ENCODE measurements at places on chromosomes 1 and 21.

GRCh38 chr1:154861607-154862094 is 8.4 kb downstream of the KCNN3 start:
- peak; percentile 79 for DNase-seq

GRCh38 chr1:204213668-204214662 is at the start of gene GOLT1A:
Gene GOLT1A (minus strand): TSS chr1:204213988. CDS start chr1:204213906, 82 bp downstream.
- DNase-seq, result peak; percentile 87

DNA sequence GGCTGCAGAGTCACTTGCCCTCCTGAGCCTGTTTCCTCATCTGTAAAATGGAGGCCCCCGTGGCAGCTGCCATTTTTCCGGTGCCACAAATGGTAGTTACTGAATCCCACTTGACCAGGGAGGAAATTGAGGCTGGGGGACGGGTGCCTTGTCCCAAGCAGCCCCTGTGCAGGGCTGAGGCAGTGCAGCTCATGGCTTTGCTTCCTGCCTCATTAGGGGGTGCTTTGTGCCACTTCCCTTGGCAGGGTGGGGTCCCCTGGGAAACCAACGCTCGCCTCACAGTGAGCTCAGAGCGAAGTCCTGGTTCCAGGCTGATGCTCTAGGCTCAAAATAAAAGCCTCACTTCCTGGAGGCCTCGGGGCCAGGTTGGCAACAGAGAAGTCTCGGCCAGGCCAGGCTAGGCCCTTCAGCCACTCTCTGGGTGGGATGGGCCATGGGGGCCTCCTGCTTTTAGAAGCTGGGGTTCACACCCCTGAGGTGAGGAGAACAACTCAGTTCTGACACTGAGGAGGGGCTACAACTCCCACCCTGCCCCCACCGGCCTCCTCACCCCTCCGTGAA is 6.8 kb downstream of the LAPTM5 start:
- no peak for DNase-seq

GRCh38 chr21:44926331-44927101 is 5.8 kb upstream of the ITGB2 start:
- peak; percentile 15 for DNase-seq

- no peak for DNase-seq
These were observed 8.5 kb upstream of the EXO1 start for GRCh38 chr1:241839369-241839979.

GRCh38 chr1:85822696-85823095 is 114.5 kb upstream of the ZNHIT6 start:
- no peak for DNase-seq

GRCh38 chr1:91693557-91693956 is 192.4 kb downstream of the TGFBR3 start:
- DNase-seq, result no peak

- DNase-seq, result no peak
These were observed 2.7 kb downstream of the ITGA10 start for GRCh38 chr1:145906954-145907753.

DNA sequence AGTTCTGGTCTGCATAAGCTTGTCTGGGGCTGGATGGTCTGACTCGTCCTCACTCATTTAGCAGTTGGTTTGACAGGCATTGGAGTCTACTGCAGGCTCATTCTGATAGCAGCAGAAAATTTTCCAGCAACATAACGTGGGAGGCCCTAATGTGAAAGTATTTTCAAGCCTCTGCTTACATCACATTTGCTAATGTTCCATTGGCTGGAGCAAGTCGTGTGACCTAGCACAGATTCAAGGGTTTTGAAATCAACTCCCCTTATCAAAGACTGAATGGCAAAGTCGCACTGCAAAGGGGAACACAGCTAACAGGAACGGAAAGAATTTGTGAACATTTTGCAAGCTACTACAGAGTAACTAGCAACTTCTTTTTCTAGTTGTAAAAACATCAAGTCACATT is 2.3 kb upstream of the USH2A start:
- no peak for DNase-seq

DNA sequence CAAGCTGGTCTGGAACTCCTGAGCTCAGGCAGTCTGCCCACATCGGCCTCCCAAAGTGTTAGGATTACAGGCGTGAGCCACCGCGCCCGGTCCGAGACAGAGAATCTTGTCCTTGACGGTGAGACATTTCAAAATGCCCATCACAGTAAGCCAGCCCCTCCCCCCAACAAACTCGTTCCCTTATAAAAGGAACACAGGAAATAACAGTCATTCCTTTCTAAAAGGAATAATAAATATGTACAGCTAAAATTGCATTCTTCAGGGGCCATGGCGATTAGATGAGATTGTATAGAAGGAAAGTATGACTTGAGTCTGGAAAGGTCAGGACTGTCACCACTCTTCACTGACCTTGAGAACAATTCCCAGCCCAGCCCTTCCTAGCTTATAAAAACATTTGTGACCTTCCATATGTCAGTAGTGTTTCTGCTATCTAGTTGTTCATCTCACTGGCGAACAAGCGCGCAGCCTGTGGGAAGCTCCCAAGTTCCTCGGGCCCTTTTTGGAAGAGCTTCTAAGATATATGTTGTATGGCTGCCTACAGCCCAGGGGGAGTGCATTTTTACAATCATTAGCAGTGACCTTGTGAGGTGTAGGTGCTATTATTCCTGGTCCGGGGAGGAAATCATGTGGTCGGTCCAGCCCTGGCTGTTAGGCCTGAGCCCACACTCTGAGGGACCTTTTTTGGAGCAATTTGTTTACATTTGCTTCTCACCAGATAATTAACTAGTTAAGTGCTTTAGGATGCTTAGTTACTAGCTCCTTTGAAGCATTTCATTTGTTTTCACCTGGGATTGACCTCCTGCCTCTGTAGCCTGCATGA is 8.7 kb downstream of the SZRD1 start:
- peak; percentile 45 for DNase-seq

GRCh38 chr1:59394706-59395425 is 98.0 kb downstream of the FGGY start:
- DNase-seq, result no peak

DNA sequence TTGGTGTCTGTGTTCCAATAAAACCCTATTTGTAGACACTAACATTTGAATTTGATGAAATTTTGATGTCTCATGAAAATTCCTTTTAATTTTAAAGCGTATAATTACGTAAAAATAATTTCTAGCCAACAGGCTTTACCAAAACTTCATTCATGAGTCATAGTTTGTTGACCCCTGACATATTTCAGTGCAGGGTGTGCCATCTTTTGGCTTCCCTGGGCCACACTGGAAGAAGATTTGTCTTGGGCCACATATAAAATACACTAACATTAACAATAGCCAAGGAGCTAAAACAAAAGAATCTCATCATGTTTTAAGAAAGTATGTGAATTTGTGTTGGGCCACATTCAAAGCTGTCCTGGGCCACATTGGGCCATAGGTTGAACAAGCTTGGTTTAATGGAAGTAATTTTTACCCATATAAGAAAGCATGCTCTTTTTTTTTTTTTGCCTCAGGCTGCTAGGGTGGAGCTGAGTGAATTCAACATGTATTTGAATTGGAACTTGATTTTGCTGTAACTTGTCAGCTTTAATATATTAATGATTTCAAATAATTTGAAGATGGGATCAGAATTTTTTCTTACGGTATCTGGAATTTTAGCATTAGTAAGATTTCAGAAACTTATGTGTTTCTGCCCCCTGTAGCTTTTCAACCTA is 267.7 kb upstream of the RGS18 start:
- DNase-seq, result no peak

DNA sequence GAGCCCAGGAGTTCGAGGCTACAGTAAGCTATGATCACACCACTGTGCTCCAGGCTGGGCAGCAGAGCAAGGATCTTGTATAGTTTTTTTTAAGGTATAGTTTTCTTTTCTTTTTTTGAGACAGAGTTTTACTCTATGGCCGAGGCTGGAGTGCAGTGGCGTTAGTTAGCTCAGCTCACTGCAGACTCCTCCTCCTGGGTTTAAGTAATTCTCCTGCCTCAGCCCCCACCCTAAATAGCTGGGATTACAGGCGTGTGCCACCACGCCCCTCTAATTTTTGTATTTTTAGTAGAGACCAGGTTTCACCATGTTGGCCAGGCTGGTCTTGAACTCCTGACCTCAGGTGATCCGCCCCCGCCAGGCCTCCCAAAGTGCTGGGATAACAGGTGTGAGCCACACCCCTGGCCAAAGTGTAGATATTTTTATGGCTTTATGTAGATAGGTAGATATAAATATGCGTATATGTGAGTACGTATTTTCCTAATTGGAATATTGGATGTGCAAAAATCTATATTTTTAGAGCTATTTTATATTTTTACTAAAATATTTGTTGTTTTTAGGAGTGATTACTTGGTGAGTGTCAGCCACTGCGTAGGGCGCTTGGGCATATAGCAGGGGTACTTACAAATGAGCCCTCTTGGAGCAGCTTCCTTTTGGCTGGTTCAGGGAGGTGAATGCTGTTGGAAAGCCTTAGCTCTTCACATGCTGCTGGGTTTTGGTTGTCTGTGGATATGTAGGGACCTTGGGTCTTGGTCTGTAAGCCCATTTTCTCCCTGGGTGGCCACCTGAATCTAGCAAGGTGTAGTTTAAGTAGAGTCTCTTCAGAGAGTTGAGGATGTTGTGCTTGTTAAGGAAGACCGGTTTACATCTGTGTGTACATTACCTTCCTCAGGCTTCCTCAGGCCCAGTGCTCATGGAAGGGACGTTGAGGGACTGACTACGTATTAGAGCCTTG is 9.5 kb downstream of the KDM4A start:
- no peak for DNase-seq

GRCh38 chr1:29991815-29992214 is 731.6 kb downstream of the MATN1 start:
- no peak for DNase-seq

- DNase-seq, result no peak
These were observed 573.5 kb downstream of the SMYD3 start for GRCh38 chr1:245933431-245934045.

All from HFFc6 (cell line).